Breast epithelium (tissue), 4 donors: ENCODE measurements at places on chromosomes 2 and 18.

DNA sequence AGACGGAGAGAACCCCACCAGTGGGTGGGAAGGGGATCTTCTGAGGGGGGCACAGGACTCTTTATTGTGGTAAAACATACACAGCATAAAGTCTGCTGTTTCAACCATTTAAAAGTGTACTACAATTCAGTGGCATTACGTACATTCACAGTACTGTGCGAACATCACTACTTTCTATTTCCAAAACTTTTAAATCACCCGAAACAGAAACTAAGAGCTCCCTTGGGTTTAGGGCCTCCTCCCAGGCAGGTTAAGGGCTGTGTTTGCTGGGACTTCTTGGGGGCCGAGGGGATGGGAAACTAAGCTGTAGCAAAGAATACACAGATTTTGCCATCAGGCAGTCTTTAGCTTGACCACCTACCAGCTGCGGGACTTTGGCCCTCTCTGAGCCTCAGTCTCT is 242.0 kb downstream of the HAUS1 start:
- no peak for DNase-seq

- DNase-seq: no peak
Observed at GRCh38 chr2:42359965-42360483, 993 bp downstream of the COX7A2L start.

GRCh38 chr2:126906781-126907180 is 8.1 kb downstream of the TEX51 start:
- DNase-seq: peak; percentile 2

- DNase-seq: no peak
Observed at GRCh38 chr2:217890445-217890844, 112.3 kb downstream of the TNS1 start.
